Astrocyte (in vitro differentiated cells and primary cell): ENCODE measurements at places on chromosomes 13 and 19. TPM values are rescaled to one million over a fixed set of nuclear protein-coding genes. Genes with fewer than 3 reads are reported as not detected.

DNA sequence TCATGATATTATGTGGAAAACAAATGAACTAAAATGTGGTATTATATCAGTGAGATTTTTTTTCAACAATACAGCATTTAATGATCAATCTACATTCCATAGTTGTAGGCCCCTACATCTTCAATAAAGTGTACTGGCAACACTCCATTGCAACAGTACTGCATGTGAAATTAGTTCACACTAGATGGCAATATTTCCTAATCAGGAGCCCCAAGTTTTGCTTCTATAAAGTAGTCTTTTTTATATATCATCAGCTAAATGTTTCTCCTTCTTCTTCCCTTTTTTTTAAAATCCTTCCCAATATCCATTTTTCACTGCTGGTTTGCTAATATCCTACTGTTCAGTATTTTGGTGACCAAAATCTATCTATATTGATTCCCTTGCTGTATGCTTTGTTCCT, 528.3 kb upstream of the ATXN8OS start:
- H3K36me3 ChIP-seq: no peaks in the 10 kb centered on the region
- H3K27ac ChIP-seq: no peak overlapping the region

GRCh38 chr13:43561081-43561480, 225.7 kb downstream of the ENOX1 start:
- no peaks in the 10 kb centered on the region for H3K4me1 ChIP-seq
- H3K4me3 ChIP-seq: no peak overlapping the region
- no peaks in the 10 kb centered on the region for H3K27me3 ChIP-seq
- H3K27ac ChIP-seq: no peak overlapping the region
- H3K36me3 ChIP-seq: no peaks in the 10 kb centered on the region
- no peak for DNase-seq

DNA sequence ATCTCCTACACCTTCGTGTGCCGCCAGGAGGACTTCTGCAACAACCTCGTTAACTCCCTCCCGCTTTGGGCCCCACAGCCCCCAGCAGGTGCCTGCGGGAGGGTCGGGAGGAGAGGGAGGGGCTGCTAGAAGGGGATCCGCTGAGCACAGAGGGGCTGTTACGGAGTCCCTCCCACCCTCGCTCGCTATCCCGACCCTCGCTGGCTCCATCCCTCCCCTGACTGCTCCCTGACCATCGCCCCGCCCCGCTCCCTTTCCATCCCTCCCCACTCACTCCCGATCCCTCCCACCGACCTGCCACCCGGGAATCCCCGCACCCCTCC, 780 bp downstream of the CD177 start:
- no peaks in the 10 kb centered on the region for H3K36me3 ChIP-seq
- H3K27ac ChIP-seq: no peak overlapping the region
- no peak for DNase-seq
- H3K27me3 ChIP-seq: peaks cover 3% of the 10 kb centered on the region

- H3K27me3 ChIP-seq: no peaks in the 10 kb centered on the region
- H3K4me3 ChIP-seq: no peak overlapping the region
Observed at GRCh38 chr19:47239152-47239551, 8.2 kb upstream of the BBC3 start.

- no peaks in the 10 kb centered on the region for H3K36me3 ChIP-seq
- no peak overlapping the region for H3K27ac ChIP-seq
- no peak for DNase-seq
- H3K4me1 ChIP-seq: peaks cover 7% of the 10 kb centered on the region
- H3K4me3 ChIP-seq: no peak overlapping the region
Observed at GRCh38 chr19:33514885-33515551, 6.6 kb downstream of the PEPD start.

- no peaks in the 10 kb centered on the region for H3K36me3 ChIP-seq
- no peaks in the 10 kb centered on the region for H3K27me3 ChIP-seq
- H3K27ac ChIP-seq: no peak overlapping the region
- peak; percentile 9 for DNase-seq
Observed at GRCh38 chr13:36862002-36862685, 43.1 kb downstream of the RFXAP start.

- H3K27ac ChIP-seq: peak overlapping the region; percentile 70
- H3K36me3 ChIP-seq: no peaks in the 10 kb centered on the region
Observed at GRCh38 chr19:2455851-2456570, 748 bp downstream of the LMNB2 start.

GRCh38 chr19:53772943-53773342, 51.2 kb downstream of the NLRP12 start:
- H3K4me1 ChIP-seq: no peaks in the 10 kb centered on the region
- no peak overlapping the region for H3K4me3 ChIP-seq
- H3K27me3 ChIP-seq: no peaks in the 10 kb centered on the region

DNA sequence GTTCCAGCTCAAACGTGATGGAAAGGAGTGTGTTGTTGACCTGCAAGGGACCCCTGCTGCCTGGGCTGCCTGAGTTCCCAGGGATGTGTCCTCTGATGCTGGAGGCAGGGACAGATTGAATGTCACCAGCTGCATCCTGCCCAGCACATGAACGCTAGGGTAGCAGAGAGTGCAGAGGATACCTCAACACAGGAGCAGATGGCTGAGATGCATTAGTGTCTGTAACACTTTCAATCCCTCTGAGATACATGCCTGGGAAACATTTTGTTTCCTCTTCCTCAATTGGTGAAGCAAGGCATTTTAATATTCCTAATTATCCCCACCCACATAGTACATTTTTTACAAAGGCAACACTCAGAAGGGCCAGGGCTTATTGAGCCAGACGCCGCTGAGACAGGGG, 106.4 kb upstream of the UBL3 start:
- no peaks in the 10 kb centered on the region for H3K36me3 ChIP-seq
- DNase-seq: no peak
- no peak overlapping the region for H3K4me3 ChIP-seq
- peaks cover 24% of the 10 kb centered on the region for H3K27me3 ChIP-seq
- no peak overlapping the region for H3K27ac ChIP-seq

- H3K4me1 ChIP-seq: peaks cover 23% of the 10 kb centered on the region
- no peak overlapping the region for H3K27ac ChIP-seq
- no peaks in the 10 kb centered on the region for H3K36me3 ChIP-seq
- peak overlapping the region; percentile 28 for H3K4me3 ChIP-seq
- H3K27me3 ChIP-seq: peaks cover 18% of the 10 kb centered on the region
Observed at GRCh38 chr19:45154064-45154827, 6.5 kb downstream of the NKPD1 start.

GRCh38 chr13:49082653-49083536, 107.2 kb downstream of the FNDC3A start:
- peak; percentile 85 for DNase-seq
- no peaks in the 10 kb centered on the region for H3K27me3 ChIP-seq
- H3K36me3 ChIP-seq: no peaks in the 10 kb centered on the region
- H3K4me1 ChIP-seq: peaks cover 9% of the 10 kb centered on the region
- no peak overlapping the region for H3K4me3 ChIP-seq

- H3K4me3 ChIP-seq: no peak overlapping the region
- peak overlapping the region; percentile 23 for H3K27ac ChIP-seq
- H3K27me3 ChIP-seq: no peaks in the 10 kb centered on the region
- peak; percentile 71 for DNase-seq
Observed at GRCh38 chr19:49553451-49554271, 25.9 kb downstream of the RCN3 start.

DNA sequence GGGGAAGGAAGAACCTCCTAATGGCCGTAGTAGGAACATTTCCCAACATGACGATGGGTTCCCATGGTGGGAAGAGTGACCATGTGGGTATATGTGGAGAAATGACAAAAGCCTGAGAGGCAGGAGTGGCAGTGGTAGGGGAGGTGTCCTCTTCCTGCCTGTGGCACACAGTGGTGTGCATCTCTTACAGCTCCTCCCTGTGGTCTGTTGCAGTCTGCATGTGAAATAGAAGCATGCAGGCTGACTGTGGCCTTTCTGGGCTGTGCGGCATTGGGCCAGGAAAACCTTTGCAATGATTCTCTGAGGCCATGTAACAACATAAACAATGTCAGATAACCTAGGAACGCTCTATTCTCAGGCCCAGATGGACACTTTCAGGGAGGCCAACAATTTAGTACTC, 84.0 kb downstream of the LACC1 start:
- H3K4me1 ChIP-seq: no peaks in the 10 kb centered on the region
- H3K4me3 ChIP-seq: no peak overlapping the region
- DNase-seq: no peak

GRCh38 chr19:35436477-35437405, 11.3 kb upstream of the FFAR2 start:
- H3K4me3 ChIP-seq: no peak overlapping the region
- no peaks in the 10 kb centered on the region for H3K27me3 ChIP-seq
- H3K27ac ChIP-seq: no peak overlapping the region
- DNase-seq: no peak
- no peaks in the 10 kb centered on the region for H3K4me1 ChIP-seq
- H3K36me3 ChIP-seq: no peaks in the 10 kb centered on the region

GRCh38 chr19:4878491-4878968, 11.1 kb upstream of the PLIN3 start:
- H3K36me3 ChIP-seq: no peaks in the 10 kb centered on the region
- H3K4me3 ChIP-seq: no peak overlapping the region
- peaks cover 18% of the 10 kb centered on the region for H3K4me1 ChIP-seq
- H3K27ac ChIP-seq: no peak overlapping the region

DNA sequence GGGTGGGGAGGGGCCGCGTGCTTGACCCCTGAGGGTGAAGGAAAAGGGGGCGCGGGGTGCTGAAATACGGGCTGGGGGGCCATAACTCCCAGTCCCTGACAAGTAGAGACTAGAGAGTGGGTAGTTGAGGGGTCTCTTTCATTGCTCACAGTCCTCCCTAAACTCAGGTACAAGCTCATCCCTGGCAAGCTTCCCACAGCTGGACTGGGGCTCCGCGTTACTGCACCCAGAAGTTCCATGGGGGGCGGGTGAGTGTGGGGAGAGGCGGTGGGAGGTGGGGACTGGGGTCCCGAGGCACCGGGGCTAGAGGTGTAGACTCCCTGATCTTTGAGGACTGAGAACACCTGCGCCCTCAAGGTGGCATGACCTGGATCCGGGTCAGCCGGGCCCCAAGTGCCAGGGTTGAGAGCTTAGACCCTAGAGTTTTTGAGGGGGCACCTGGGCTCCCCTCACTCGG, 1.3 kb downstream of the ETV2 start:
- H3K27ac ChIP-seq: peak overlapping the region; percentile 62
- peaks cover 15% of the 10 kb centered on the region for H3K4me1 ChIP-seq
- no peaks in the 10 kb centered on the region for H3K36me3 ChIP-seq
- peak overlapping the region; percentile 56 for H3K4me3 ChIP-seq
- no peak for DNase-seq

GRCh38 chr19:19900729-19901444, at the start of gene ZNF93:
ZNF93 (plus strand) TSS chr19:19900946; CDS start chr19:19901089, 143 bp downstream.
- no peaks in the 10 kb centered on the region for H3K4me1 ChIP-seq
- peak within 1 kb of the TSS; percentile 60 for H3K27ac ChIP-seq
- peak within 1 kb of the TSS; percentile 77 for H3K4me3 ChIP-seq
- H3K27me3 ChIP-seq: no peaks in the 10 kb centered on the region

DNA sequence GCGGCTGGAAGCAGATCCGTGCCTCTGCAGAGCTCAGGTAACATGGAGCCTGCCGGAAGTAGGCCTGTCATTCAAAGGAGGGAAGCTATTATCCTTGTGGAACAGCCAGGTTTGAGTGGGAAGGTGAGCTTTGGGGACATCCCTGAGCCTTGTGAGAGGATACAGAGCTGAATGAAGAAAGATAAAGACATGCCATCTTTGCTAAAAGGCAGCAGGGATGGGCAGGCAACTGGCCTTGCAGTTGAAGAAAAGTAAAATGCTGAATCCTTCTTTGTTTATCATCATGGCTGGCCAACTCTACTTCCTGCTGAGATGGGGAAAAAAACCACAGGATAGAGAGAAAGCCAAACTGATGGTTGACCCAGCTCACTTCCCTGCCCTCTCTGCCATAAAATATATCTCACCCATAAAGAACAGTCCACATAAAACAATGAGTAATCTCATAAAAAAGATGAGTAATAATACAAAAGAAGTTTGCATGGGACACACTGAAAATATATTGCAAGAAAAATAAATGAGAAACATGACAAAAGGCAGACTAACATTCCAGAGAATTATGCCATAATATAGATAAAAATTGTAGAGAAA, 226.3 kb downstream of the DLEU7 start:
- H3K4me3 ChIP-seq: no peak overlapping the region
- H3K4me1 ChIP-seq: peaks cover 12% of the 10 kb centered on the region
- peak; percentile 77 for DNase-seq

DNA sequence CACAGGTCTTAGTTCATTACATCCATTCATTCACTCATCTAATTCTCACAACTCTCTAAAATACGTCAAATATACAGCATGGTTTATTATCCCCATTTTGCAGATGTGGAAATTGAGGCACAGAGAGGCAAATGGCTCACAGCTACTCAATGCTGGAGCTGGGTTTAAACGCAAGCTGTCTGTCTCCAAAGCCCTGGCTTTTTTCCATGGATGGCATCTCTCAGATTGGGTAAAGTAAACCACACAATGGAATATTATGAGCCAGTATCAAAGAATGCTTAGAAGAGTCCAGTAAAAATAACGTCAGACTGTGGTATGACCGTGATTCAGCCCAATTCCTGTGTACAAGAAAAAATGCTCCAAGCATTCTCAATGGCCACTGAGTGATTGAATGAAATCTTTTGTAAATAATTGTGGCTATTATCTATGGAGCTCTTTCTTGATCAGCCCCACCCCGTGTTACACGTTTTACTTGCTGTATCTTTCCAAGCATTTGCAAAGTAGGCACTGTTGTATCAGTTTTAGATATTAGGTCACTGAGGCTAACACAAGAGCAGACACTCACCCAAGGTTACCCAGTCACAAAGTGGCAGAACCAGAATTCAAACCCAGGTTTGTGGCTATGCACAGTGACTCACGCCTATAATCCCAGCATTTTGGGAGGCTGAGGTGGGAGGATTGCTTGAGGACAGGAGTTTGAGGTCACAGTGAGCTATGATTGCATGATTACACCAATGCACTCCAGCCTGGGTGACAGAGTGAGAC, 5.5 kb upstream of the ACP7 start:
- H3K27me3 ChIP-seq: peaks cover 11% of the 10 kb centered on the region
- peaks cover 11% of the 10 kb centered on the region for H3K4me1 ChIP-seq
- no peaks in the 10 kb centered on the region for H3K36me3 ChIP-seq
- peak; percentile 99 for DNase-seq

- H3K27ac ChIP-seq: no peak overlapping the region
- H3K4me1 ChIP-seq: peaks cover 8% of the 10 kb centered on the region
- no peaks in the 10 kb centered on the region for H3K27me3 ChIP-seq
- no peak overlapping the region for H3K4me3 ChIP-seq
- no peaks in the 10 kb centered on the region for H3K36me3 ChIP-seq
- DNase-seq: no peak
Observed at GRCh38 chr13:24004971-24005370, 107.7 kb upstream of the C1QTNF9B start.

GRCh38 chr19:51096473-51097165, 11.6 kb downstream of the CTU1 start:
- no peaks in the 10 kb centered on the region for H3K36me3 ChIP-seq
- H3K4me1 ChIP-seq: no peaks in the 10 kb centered on the region
- no peaks in the 10 kb centered on the region for H3K27me3 ChIP-seq
- H3K27ac ChIP-seq: no peak overlapping the region
- no peak for DNase-seq
- no peak overlapping the region for H3K4me3 ChIP-seq

NLRP12 gene
- not detected in 2 replicates for total RNA-seq

ZNF333 gene
- 10.4 and 13.5 TPM in 2 replicates for total RNA-seq

FXYD7 gene
- total RNA-seq: 0.65 TPM in 1 of 2 replicates, not detected in the other

GJA3 gene
- total RNA-seq: 0.59 and 0.72 TPM in 2 replicates

ARL11 gene
- total RNA-seq: not detected in 2 replicates

CERS1 gene
- 4.9 and 6.8 TPM in 2 replicates for total RNA-seq

FFAR1 gene
- total RNA-seq: not detected in 2 replicates

CBARP gene
- 18.8 and 19.8 TPM in 2 replicates for total RNA-seq

FCHO1 gene
- total RNA-seq: 1.7 and 2.0 TPM in 2 replicates

OPA3 gene
- 12.4 and 12.8 TPM in 2 replicates for total RNA-seq

ZNF100 gene
- 8.9 and 9.8 TPM in 2 replicates for total RNA-seq

ANKLE1 gene
- 1.0 and 1.8 TPM in 2 replicates for total RNA-seq

NCCRP1 gene
- total RNA-seq: not detected in 2 replicates

HIPK4 gene
- 0.12 TPM in 1 of 2 replicates, not detected in the other for total RNA-seq

KRTDAP gene
- not detected in 2 replicates for total RNA-seq

ARHGAP33 gene
- total RNA-seq: 5.5 and 6.8 TPM in 2 replicates

MEIS3 gene
- 71.1 and 93.7 TPM in 2 replicates for total RNA-seq

APOC4 gene
- total RNA-seq: not detected in 2 replicates
